ENCODE measurements at places on chromosomes 2 and 18. TPM values are rescaled to one million over a fixed set of nuclear protein-coding genes. Genes with fewer than 3 reads are reported as not detected.

DNA sequence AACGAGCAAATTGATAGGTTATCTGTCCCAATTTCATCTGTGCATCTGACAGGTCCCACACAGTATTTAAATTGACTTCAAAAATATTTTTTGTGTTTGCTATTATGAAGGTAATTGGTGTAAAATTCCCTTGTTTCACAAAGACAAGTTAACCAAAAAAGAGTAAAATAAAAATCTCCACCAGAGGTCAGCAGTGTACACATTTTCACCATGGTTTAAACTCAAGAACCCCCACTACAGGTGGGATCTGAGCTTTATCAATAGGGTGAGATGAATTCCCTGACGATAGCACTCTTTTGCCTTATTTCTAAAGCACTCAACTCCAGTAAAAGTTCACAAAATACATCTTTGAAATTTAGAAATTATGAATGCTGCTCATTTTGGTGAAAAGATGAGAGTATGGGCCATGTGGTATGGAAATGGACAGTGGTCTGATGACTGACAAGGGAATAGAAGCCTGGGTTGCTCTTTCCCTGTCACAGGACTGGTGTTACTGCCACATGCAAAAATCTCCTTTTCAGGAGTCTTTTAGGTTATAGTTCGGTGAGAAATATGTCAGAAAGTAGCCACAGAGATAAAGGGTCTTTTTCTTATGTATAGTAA, 68.0 kb downstream of the SERPINB8 start:
- no peak for DNase-seq
- H3K27ac ChIP-seq, result no peak overlapping the region
- H3K4me3 ChIP-seq, result no peak overlapping the region
- H3K4me1 ChIP-seq, result no peaks in the 10 kb centered on the region
- H3K36me3 ChIP-seq, result no peaks in the 10 kb centered on the region

DNA sequence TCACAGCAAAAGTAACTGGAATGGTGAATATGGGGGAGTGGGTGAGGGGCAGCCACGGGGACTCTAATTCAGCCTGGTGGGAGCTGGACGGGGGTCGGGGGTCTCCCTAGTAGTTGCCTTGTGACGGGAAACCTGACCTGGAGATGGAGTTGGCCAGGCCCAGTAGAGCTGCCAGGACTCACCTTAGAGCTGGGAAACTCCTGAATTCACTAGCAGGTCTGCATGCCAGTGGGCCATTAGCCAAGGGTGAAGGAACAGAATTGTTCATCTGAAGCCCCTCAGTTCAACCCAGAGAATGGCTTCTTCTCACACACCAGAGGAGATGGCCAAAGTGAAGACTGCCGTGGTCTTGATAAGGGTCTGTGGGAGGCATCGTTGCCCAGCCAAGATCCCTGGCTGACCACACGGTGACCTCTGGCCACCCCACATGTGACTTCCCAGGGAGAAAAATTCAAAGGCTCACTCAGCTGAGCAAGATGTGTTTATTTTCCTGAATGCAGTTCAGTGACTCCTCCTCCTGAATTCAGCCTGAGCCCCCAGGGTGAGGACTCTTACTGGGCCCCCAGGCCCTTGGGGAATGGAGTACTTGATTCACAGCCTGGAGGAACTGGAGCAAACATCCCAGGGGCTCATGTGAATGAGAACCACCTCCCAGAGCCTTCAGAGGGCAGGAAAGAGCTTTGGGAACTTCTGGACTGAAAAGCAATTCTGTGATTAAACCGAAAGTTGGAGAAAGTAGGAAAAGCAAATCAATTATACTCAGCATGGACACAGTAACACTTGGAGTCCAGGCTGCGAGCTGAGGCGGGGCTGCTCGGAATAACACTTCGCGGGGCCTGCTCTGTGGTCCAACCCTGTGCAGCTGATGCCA, 25.2 kb downstream of the MOCOS start:
- H3K36me3 ChIP-seq, result no peaks in the 10 kb centered on the region
- H3K27me3 ChIP-seq, result no peaks in the 10 kb centered on the region
- H3K4me3 ChIP-seq, result no peak overlapping the region
- DNase-seq, result no peak
- H3K4me1 ChIP-seq, result no peaks in the 10 kb centered on the region
- H3K27ac ChIP-seq, result no peak overlapping the region

GRCh38 chr18:46385124-46385523, 271.9 kb downstream of the LOXHD1 start:
- no peaks in the 10 kb centered on the region for H3K27me3 ChIP-seq
- no peak overlapping the region for H3K27ac ChIP-seq
- no peak for DNase-seq
- H3K4me3 ChIP-seq, result no peak overlapping the region
- H3K36me3 ChIP-seq, result no peaks in the 10 kb centered on the region

GRCh38 chr2:236395067-236395466, 130.9 kb upstream of the ASB18 start:
- H3K4me1 ChIP-seq, result no peaks in the 10 kb centered on the region
- H3K4me3 ChIP-seq, result no peak overlapping the region
- no peak overlapping the region for H3K27ac ChIP-seq
- no peaks in the 10 kb centered on the region for H3K27me3 ChIP-seq
- no peak for DNase-seq

- H3K27ac ChIP-seq, result no peak overlapping the region
- no peak for DNase-seq
- no peaks in the 10 kb centered on the region for H3K36me3 ChIP-seq
- no peaks in the 10 kb centered on the region for H3K27me3 ChIP-seq
- no peak overlapping the region for H3K4me3 ChIP-seq
These were observed 16.7 kb upstream of the MC4R start for GRCh38 chr18:60389314-60389713.

DNA sequence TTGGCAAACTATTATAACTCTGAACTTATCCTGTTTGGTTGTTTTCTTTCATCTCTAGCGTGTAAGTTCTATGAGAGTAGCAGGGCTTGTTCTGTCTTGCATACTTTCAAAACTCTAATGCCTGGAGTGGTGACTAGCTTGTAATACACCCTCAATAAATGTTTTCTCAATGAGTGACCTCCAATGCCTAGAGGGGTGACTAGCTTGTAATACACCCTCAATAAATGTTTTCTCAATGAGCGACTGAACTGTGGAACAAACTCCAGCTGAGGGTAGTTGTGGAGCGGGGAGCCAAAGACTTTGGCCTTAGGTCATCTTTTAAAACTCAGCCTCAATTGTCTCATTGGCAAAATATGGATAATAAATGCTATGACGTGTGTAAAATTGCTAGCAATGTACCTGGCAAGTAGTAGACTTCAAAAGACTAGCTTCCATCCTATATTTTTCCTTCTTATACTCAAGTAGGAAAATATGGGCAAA, 1.8 kb downstream of the GPD2 start:
- H3K27me3 ChIP-seq, result no peaks in the 10 kb centered on the region
- DNase-seq, result no peak
- H3K4me3 ChIP-seq, result peak overlapping the region; percentile 84
- no peaks in the 10 kb centered on the region for H3K36me3 ChIP-seq

- peak overlapping the region; percentile 82 for H3K27ac ChIP-seq
- H3K4me1 ChIP-seq, result peaks cover 7% of the 10 kb centered on the region
- H3K4me3 ChIP-seq, result no peak overlapping the region
- no peaks in the 10 kb centered on the region for H3K36me3 ChIP-seq
- no peaks in the 10 kb centered on the region for H3K27me3 ChIP-seq
These were observed 335.1 kb downstream of the SETBP1 start for GRCh38 chr18:45015788-45016128.

DNA sequence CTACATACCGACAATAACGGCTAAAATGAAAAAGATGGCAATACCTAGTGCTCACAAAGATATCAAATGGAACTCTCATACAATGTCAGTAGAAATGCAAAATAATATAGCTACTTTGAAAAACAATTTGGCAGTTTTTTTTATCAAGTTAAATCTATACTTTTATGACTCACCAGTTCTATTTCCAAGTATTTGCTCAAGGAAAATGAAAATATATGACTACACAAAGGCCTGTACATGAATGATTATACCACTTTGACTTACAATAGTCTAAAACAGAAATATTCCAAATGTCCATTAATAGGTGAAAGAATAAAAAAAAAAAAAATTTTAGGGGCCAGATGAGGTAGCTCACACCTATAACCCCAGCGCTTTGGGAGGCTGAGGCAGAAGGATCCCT, 219.8 kb downstream of the ZRANB3 start:
- no peaks in the 10 kb centered on the region for H3K36me3 ChIP-seq
- no peaks in the 10 kb centered on the region for H3K4me1 ChIP-seq
- H3K27me3 ChIP-seq, result no peaks in the 10 kb centered on the region
- H3K27ac ChIP-seq, result no peak overlapping the region

DNA sequence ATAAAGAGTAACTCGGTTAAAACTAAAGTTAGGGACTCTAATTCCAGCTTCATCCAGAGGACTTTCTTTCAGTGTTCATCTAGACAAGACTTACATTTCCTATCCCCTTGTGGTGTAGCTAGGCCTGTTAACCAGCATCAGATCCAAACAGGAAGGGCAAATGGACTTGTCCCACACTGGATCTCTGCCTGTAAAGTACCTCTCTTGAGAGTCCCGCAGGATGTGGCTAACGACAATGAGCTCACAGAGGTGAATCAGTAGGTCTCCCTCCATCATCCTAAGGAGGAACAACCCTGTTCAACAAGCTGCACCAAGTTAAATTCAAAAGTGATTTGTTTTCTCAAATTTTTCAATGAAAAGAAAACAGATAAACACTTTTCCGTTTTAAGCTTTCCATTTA, 412.3 kb upstream of the RGPD4 start:
- no peaks in the 10 kb centered on the region for H3K36me3 ChIP-seq
- no peaks in the 10 kb centered on the region for H3K4me1 ChIP-seq
- DNase-seq, result no peak
- H3K27me3 ChIP-seq, result no peaks in the 10 kb centered on the region
- no peak overlapping the region for H3K4me3 ChIP-seq

DNA sequence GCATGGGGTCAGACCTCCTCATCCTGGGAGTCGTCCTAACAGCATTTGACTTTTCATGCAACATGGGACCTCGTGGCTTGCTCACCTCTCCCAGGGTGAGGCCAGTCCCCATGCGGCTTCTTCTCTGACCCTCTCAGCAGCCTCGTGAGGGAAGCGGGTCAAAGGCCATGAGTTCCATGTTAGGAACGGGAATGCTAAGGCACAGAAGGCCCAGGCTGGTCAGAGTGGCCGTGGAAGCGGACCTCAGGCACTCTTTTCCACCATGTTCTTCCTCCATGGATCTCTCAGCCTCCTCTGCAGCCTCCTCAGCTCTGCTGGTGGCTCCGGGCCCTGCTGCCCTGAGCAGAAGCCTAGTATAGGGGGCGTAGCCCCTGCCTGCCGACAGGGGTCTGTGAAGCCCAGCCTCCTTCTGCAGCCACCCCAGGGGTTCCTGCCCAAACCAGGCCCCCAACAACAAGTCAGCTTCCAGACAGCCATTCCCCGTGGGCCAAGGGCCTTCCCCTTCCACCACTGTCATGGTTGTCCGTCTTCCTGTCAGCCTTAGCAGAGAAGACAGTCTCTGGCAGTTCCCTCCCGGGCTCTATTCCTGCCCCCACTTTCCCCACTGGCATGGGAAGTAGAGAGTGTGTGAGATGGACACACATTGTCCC, 60.0 kb upstream of the OTOF start:
- no peak overlapping the region for H3K27ac ChIP-seq
- H3K36me3 ChIP-seq, result no peaks in the 10 kb centered on the region
- H3K4me3 ChIP-seq, result no peak overlapping the region
- peaks cover 9% of the 10 kb centered on the region for H3K4me1 ChIP-seq

DNA sequence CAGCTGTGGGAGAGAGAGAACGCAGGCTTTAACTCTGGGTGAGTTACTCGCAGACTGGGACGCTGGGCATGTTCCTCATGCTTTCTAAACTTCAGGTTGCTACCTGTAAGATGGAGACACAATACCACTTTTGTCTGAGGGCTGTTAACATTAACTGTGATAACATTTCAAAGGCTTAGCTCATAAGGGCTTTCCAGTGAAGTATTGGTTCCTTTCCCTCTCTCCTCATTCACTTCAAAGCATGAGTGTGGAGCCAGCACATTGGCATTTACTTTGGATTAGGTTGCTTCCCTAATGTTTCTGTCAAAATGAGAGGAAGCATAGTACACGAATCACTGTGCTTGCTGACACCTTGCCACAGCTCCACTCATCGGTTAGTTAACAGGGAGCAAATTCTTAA, 30.2 kb downstream of the INSIG2 start:
- peaks cover 18% of the 10 kb centered on the region for H3K4me1 ChIP-seq
- no peak overlapping the region for H3K27ac ChIP-seq
- H3K27me3 ChIP-seq, result no peaks in the 10 kb centered on the region
- no peak for DNase-seq
- H3K36me3 ChIP-seq, result no peaks in the 10 kb centered on the region

GRCh38 chr18:5275872-5276271, 19.7 kb downstream of the ZBTB14 start:
- no peak for DNase-seq
- H3K36me3 ChIP-seq, result no peaks in the 10 kb centered on the region
- H3K4me1 ChIP-seq, result peaks cover 3% of the 10 kb centered on the region
- H3K27me3 ChIP-seq, result no peaks in the 10 kb centered on the region
- no peak overlapping the region for H3K4me3 ChIP-seq

DNA sequence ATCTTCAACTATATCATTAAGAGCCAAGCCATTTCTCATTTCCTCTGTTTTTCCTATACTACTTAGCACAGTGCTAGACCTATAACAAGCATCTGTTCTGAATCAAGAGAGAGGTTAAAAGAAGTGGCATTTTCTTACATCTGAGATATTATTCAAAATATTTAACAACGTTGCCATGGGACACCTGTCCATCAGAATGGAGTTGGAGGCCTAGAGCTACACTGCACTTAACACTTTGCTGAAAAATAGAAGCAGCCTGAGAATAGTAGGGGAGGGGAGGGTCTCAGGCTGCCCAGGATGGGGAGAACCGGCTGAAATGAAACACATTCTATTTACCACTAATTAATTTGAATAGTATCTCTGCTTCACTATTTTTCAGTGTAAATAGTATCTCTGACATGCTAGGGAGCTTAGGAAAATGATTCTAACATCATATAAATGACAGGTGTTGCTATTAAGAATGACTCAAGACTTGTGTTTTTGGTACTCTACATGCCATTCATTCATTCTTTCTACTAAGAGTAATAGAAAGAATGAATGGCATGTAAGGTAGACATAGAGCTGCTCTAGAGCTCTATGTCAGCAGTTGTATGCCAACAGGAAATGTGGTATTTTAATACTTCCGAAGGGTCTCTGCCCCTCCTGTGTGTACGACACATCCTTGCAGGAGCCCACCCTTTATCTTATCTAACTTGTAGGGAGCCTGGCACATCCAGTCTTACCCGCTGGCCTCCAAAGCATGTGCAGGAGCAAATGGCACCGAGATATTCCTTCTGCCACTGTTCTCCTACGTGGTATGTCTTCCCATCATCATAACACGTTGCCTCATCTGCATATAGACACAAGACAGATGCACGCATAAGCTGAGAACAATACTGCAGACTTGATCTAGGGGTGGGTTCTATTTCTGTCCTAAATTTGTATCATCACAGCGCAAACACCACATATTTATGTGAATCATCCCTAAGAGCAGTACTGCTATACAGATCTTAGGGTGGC, 52.6 kb downstream of the ATIC start:
- H3K36me3 ChIP-seq, result peaks cover 94% of the 10 kb centered on the region
- no peak overlapping the region for H3K4me3 ChIP-seq
- H3K27ac ChIP-seq, result no peak overlapping the region

The CNGA3 gene
- not detected for total RNA-seq

The TYMS gene
- total RNA-seq, result 80.2 TPM

The TSGA10 gene
- 12.4 TPM for total RNA-seq

The B3GNT7 gene
- total RNA-seq, result 15.4 TPM

The IL36RN gene
- not detected for total RNA-seq

The CNTNAP5 gene
- total RNA-seq, result 8.2 TPM

The KCNE4 gene
- total RNA-seq, result not detected

The SMAD4 gene
- 98.7 TPM for total RNA-seq

All from endodermal cell (in vitro differentiated cells).